Astrocyte of the cerebellum (primary cell): ENCODE measurements at places on chromosomes 3 and 15.

DNA sequence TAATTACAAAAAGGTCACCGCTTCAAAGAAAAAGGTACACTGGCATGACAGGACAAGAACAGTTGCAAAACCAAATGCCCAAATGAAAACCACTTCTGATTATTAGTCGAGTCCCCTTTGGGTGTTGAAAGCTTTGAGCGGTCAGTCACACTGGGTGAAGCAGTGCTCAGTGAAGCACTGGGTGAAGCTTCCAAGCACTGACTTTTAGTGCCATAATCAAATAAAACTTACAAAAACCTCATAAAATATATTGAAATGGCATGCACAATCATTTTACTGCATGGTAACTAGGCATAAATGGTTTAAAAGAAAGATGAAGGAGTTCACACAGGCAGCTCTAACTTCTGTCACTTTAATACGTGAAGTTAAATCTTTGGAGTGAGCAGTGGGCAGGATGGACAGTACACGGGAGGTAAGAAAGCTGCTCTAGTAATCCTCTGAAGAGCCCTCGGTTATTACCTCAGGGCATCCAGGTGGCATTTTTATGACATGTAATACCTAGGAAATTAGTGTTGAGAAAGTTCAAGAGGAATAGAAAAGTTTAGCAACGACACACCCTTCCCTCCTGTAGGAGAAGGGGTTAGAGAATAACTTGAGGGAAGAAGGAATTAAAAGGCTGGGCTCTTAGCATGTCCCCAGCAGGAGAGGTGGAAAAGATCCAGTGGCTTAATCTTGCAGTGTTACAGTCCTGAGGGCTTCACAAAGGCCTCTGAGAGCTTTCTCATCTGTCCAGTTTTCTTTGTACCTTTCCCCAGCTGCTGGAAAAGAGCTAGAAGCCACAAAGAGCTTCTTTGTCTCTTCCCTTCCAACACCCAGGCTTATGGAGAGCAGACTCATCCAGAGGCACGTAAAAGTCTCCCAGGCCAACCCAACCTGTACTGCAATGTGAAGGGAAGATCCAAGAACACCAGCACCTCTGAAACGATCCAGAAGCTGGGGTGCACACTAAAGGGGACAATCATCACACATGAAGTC, 64.9 kb upstream of the MYO5C start:
- DNase-seq, result no peak

DNA sequence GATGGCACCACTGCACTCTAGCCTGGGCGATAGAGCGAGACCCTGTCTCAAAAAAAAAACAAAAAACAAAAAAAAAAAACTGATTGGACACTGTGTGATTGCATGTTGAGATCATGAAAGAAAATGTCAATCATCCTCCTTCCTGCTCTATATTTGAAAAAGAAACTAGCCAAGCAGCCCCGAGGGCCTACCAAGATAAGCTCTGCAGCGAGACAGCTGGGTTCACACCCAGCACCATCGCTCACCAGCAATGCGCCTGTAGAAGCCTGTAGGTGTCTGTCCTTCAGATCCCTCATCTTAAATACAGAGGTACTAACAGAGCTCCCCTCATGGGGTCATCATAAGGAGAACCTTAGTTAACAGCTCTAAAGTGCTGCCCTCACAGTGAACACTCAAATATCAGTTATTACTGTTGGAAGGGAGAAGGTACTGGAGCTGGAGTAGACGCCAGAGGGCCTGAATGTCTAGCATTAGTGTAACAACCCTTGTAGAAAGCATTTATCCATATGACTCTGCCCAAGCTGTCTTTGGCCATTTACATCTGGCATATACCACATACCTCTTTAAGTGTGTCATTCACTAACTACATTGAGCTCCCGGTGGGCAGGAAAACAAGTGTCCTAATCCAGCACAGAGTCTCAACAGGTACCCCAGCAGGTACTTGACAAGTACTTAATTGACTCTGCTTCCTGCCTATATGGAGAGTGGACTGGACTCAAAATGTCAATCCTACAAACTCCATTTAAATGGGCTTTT, 22.9 kb downstream of the MYLK start:
- no peak for DNase-seq

- DNase-seq, result no peak
These were observed 52.2 kb upstream of the ACTC1 start for GRCh38 chr15:34847598-34847997.

- no peak for DNase-seq
These were observed 9.5 kb downstream of the SOX2 start for GRCh38 chr3:181721046-181721875.

GRCh38 chr3:177693616-177694264, 496.5 kb upstream of the TBL1XR1 start:
- DNase-seq, result no peak

DNA sequence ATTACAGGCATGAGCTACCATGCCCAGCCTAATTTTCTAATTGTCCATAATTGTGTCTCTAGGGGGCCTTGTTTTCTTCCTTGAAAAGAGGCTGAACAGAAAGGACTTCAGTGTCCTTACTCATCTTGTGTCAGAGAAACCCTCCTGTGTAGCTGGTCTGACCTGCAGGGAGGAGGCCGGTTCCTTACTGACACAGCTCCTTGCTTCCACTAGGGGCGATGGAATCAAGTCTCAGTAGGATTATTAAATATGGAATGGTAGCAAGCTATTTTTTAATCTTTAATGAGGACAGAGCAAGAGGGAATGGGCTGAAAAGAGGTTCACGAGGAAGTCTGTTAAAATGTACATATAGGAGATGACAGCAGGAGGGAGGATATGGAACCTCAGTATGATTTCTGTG, 8.6 kb downstream of the LPCAT4 start:
- DNase-seq, result no peak

- DNase-seq, result no peak
These were observed 428.5 kb upstream of the PROK2 start for GRCh38 chr3:72213296-72214065.

GRCh38 chr3:46880884-46881595, 3.5 kb downstream of the PTH1R start:
- DNase-seq, result no peak

DNA sequence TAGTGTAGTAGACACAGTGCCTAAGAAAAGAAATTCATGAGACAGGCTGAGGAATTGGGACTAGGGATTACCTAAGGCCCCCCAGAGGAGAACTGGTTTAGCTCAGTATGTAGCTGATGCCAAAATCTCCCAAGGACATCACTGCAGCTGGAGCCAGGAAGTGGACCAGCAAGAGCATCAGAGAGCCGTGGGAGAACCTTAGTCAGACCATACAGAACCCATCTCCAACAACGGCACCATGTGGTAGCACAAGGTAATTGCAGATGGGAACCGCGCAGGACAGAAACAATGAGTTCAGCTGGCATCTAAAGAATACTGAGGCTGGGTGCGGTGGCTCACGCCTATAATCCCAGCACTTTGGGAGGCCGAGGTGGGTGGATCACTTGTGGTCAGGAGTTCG, 81.7 kb downstream of the WNT5A start:
- no peak for DNase-seq

- no peak for DNase-seq
These were observed 191.6 kb upstream of the FAM3D start for GRCh38 chr3:58858126-58858525.

- DNase-seq, result no peak
These were observed 212.5 kb downstream of the BCHE start for GRCh38 chr3:165624761-165625160.

DNA sequence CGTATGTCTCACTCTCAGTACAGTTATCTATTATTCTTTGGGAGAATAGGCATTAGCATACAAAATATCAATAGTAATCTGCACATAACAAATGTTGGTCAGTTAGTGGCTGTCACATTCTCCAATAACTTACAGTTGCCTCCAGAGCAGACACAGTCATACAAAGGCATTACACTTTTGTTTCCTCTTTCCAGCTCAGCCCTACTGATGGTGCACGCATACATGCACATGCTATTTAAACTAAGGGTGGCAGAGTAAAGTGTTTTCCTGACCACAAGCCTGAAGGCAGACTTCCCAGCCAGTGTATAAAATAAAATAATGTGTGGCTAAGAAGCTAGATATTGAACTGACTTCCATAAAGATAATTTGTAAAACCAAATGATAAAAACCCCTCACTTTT, 47.6 kb downstream of the PHLDB2 start:
- DNase-seq, result no peak

DNA sequence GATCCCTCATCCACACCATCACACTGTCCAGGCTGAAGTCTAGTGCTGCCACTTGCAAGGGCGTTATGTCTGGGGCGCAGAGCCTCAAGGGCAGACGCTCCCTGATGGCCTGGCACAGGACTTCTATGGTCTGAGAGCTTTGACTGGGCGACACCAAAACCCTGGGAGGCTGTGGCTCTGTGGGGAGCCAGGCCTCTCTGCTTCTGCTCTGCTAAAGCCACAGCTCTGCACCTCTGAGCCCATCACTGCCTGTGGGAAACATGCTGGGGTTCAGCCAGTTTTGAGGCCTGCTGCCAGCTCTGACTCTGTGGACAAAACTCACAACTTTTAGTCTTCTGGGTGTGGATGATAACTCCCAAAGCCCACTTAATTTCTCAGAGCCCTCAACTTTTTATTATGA, 6.3 kb upstream of the LCTL start:
- no peak for DNase-seq

DNA sequence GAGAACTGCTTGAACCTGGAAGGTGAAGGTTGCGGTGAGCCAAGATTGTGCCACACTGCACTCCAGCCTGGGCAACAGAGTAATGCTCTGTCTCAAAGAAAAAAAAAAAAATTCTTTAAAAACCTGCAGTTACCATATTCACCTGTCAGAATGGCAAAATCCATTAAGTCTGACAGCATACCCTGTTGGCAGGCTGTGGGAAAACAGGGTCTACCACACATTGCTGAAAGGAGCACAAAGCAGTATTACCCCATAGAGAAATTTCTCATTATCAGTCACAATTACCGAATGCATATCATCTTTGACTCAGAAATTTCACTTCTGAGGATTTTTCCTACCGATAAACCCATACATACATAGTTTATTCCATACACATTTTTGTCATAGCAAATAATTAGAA, 264.1 kb upstream of the SLCO3A1 start:
- DNase-seq, result no peak

DNA sequence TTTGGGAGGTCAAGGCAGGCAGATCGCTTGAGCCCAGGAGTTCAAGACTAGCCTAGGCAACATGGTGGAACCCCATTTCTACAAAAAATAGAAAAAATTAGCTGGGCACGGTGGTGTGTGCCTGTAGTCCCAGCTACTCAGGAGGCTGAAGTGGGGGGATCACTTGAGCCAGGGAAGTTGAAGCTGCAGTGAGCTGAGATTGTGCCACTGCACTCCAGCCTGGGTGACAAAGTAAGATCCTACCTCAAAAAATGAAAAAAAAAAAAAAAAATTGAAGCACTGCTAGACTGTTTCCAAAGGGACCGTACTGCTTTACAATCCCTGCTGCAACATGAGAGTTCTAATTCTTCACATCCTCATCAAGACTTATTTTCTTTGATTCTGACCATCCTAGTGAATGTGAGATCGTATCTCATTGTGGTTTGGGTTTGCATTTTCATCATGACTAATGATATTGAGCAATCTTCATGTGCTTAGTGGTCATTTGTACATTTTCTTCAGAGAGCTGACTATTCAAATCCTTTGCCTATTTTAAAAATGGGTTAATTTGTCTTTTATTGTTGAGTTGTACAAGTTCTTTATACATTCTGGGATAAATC, 10.8 kb downstream of the CMTM8 start:
- DNase-seq, result peak; percentile 88
